Ovary (tissue), 10 donors: ENCODE measurements at places on chromosomes 3 and 15. TPM values are rescaled to one million over a fixed set of nuclear protein-coding genes. Genes with fewer than 3 reads are reported as not detected.

DNA sequence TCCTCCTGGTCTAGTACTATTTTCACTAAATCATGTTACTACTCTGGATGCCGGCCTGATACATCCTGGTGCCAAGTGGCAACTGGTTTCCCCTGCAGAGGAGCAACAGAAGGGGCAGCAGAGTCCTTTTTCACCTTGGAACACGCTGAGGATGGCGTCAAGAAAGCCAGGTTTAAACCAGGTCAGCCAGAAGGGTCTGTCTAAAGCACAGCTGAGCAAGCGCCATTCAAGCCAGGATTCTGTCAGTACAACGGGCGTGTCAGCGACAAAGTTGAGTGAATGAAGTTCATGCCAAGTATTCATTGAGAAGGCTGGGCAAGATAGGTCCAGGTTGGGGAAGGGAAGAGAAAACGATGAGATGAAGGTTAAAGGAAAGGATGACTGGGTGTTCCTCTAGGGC lies 88.2 kb downstream of the FBN1 start:
- H3K4me3 ChIP-seq = no peak overlapping the region
- no peaks in the 10 kb centered on the region for H3K36me3 ChIP-seq
- DNase-seq = no peak

The SLC6A1 gene
- total RNA-seq = 2.2 TPM

The CHRNA3 gene
- total RNA-seq = not detected

DNA sequence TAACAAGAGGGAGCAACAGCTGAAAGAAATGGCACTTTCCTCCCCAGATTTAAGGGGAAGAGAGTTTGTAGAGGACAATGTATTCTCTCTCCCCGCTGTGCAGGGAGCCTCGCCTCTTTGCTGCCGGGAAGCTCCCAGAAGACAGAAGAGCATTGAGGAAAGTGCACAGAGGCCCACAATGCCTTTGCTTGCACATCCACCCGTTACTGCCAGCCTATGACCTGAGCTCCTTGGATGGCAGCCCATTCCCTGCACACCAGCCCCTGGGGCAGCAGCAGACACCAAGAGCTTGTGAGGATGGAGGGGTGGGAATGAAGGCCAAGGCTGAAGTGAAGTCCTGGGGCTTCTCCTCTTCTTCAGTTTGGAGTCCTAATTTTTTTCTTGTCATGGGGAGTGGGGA lies 67.0 kb downstream of the CLDN11 start:
- H3K4me3 ChIP-seq = no peak overlapping the region
- DNase-seq = no peak
- no peaks in the 10 kb centered on the region for H3K36me3 ChIP-seq
- no peak overlapping the region for H3K27ac ChIP-seq
- no peaks in the 10 kb centered on the region for H3K4me1 ChIP-seq

- no peaks in the 10 kb centered on the region for H3K4me1 ChIP-seq
- H3K27me3 ChIP-seq = no peaks in the 10 kb centered on the region
- no peaks in the 10 kb centered on the region for H3K36me3 ChIP-seq
- H3K27ac ChIP-seq = no peak overlapping the region
- no peak overlapping the region for H3K4me3 ChIP-seq
These were observed 37.8 kb upstream of the SPTSSB start for GRCh38 chr3:161409069-161409468.

The ST8SIA2 gene
- not detected for total RNA-seq

DNA sequence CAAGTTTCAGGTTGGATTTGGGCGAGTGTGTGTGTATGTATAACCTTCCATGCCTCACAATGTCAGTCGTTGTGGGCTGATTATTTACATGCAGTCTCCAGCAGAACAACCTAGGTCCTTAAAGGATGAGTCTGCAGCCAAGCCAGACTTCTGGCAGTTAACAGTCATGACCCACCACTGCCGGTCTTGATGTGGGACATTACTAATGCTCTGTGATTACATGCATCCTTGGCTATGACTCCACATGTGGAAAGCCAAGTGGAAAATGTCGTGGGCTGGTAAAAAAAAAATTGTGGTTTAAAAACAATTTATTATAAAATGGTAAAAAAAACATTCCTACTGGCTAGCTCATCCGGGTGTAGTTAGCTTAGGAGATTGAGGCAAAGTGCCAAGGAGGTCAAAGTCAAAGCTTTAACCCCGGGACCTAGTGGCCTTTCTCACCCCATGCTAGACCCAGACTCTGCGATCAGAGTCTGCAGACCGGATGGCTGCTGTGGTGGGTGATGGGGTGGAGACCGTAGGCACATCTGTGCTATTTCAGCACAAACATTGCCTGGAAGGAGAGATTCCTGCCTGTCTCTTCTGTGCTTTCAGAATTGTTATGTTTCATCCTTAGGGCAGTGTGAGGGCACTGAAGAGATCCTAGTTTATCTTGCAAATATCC lies 6.8 kb downstream of the RARRES1 start:
- H3K36me3 ChIP-seq = no peaks in the 10 kb centered on the region
- H3K27me3 ChIP-seq = no peaks in the 10 kb centered on the region
- DNase-seq = peak; percentile 57
- H3K27ac ChIP-seq = peak overlapping the region; percentile 47
- peaks cover 12% of the 10 kb centered on the region for H3K4me1 ChIP-seq

- no peak for DNase-seq
- H3K27me3 ChIP-seq = no peaks in the 10 kb centered on the region
- H3K36me3 ChIP-seq = no peaks in the 10 kb centered on the region
- no peak overlapping the region for H3K4me3 ChIP-seq
- H3K27ac ChIP-seq = no peak overlapping the region
These were observed 3.2 kb upstream of the TEX9 start for GRCh38 chr15:56361987-56362386.

The AMT gene
- total RNA-seq = 8.7 TPM

The ZNF502 gene
- 11.2 TPM for total RNA-seq

DNA sequence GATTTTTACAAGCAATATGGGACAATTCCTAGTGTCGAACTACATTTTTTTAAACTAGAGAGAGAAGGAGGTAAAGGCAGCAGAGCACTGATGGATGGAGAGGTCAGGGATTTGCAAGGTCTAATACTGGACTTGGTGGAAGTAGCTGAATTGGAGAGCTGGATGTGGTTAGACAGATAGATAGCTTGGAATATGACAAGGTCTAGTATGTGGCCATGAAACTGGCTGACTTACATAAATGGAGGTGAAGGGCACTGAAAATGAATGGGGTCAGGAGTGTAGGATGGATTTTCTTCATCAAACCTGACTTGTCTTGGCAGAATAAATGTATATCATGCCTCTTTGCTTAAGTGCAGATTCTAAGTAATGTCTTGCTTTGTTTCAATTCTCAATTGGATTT lies 10.1 kb upstream of the RTP4 start:
- H3K4me3 ChIP-seq = no peak overlapping the region
- no peaks in the 10 kb centered on the region for H3K36me3 ChIP-seq
- H3K4me1 ChIP-seq = no peaks in the 10 kb centered on the region

DNA sequence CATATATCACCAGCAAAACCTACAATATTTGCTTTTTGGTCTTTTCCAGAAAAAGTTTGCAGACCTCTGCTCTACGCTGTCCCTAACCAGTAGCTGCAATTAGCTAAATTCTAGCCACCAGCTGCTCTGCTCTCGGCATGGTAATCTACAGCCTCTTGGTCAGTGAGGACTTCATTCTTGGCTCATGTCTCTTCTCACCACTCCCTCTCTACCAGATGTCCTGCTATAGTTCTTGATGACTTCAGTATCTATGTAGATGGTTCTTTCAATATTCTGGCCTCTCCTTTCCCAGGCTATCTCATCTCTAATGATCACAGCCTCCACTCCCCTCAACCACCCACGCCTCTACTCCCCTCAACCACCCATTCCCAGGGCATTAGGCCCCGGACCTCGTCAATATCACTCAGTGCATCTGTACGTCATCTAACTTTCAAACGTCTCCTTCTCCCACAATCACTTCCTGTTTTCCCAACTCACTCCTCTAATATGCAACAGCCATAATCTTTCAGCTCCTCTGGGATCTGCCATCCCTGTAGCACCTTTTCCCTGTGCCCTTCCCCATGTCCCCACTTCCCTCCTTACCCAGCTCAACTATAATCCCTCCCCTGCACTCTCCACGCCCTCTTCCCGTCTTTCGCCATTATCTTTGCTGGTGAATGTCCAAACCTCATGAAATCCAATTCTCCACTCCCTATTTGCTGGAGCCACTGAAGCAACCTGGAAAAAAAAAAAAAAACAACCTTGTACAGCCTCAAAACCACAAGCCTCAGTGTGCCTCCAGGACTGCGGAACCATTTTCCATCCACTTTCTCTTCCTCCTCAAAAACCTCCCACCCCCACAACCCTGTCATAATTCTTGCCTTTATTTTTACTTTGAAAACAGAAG lies 429.4 kb upstream of the PROK2 start:
- DNase-seq = no peak
- no peaks in the 10 kb centered on the region for H3K27me3 ChIP-seq
- H3K4me1 ChIP-seq = peaks cover 1% of the 10 kb centered on the region
- H3K27ac ChIP-seq = no peak overlapping the region
- no peaks in the 10 kb centered on the region for H3K36me3 ChIP-seq

The GPR176 gene
- 1.8 TPM for total RNA-seq

- DNase-seq = no peak
- no peaks in the 10 kb centered on the region for H3K27me3 ChIP-seq
- H3K4me3 ChIP-seq = no peak overlapping the region
- H3K27ac ChIP-seq = no peak overlapping the region
- peaks cover 2% of the 10 kb centered on the region for H3K4me1 ChIP-seq
These were observed 74.8 kb downstream of the AQP9 start for GRCh38 chr15:58212909-58213526.

GRCh38 chr3:142896201-142896755 lies 7.4 kb upstream of the PCOLCE2 start:
- no peaks in the 10 kb centered on the region for H3K36me3 ChIP-seq
- no peaks in the 10 kb centered on the region for H3K4me1 ChIP-seq
- H3K4me3 ChIP-seq = no peak overlapping the region
- no peak for DNase-seq
- H3K27me3 ChIP-seq = no peaks in the 10 kb centered on the region
- no peak overlapping the region for H3K27ac ChIP-seq

The CILP gene
- total RNA-seq = 24.3 TPM

The TAGLN3 gene
- total RNA-seq = not detected

- no peak overlapping the region for H3K27ac ChIP-seq
- H3K27me3 ChIP-seq = no peaks in the 10 kb centered on the region
- no peaks in the 10 kb centered on the region for H3K36me3 ChIP-seq
- no peak overlapping the region for H3K4me3 ChIP-seq
These were observed 36.6 kb downstream of the LMCD1 start for GRCh38 chr3:8538223-8538622.

GRCh38 chr15:54836052-54836795 lies 360.5 kb downstream of the RSL24D1 start:
- no peak for DNase-seq
- H3K36me3 ChIP-seq = no peaks in the 10 kb centered on the region
- H3K27ac ChIP-seq = no peak overlapping the region
- no peak overlapping the region for H3K4me3 ChIP-seq
- H3K4me1 ChIP-seq = no peaks in the 10 kb centered on the region

The INKA1 gene
- 2.1 TPM for total RNA-seq

GRCh38 chr15:74403991-74404563 lies 29.7 kb downstream of the SEMA7A start:
- H3K27ac ChIP-seq = no peak overlapping the region
- peaks cover 31% of the 10 kb centered on the region for H3K4me1 ChIP-seq
- H3K4me3 ChIP-seq = no peak overlapping the region
- peak; percentile 66 for DNase-seq
- no peaks in the 10 kb centered on the region for H3K36me3 ChIP-seq

DNA sequence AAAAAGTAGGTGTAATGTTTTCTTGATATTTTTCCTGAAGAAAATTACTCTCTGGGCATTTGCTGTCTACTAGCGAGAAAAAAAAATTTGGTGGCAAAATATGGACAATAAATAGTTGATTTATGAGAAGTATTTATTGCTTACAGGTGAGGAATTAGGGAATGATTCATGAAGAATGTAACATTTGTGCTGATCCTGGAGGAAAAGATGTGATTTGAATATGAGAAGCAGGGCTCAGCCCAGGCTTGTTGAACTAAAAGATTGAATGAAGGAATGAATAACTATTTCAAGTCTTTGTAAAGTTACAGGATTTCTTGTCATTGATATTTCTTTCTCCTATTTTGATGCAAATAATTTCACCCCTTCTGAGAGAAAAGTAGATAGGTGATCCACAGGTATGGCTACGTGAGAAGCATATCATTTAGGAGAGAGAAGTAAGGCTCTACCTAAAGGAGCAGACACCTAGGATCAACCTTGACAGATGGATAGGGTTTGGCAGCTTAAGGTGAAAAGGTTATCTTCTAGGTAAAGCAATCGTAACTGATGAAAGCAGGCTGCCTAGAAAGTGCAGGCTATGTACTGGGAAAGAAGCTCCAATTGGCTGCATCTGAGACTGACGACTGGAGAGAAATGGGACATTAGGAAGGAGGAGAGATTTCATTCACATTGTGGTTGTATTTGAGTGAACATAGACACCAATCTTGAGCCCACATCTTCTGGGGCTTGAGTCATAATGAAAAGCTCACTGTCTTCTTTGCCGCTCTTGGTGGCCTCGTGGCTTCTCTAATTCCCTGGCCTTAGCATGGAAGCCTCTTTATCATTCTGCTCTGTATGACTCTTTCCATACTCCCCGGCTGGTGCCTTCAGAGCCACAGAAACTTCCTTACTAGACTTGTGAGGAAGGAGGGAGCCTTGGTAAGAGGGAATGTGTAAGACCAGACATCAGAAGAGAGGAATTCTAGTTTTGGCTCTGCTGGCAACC lies 106.5 kb downstream of the P3H2 start:
- no peak overlapping the region for H3K27ac ChIP-seq
- H3K36me3 ChIP-seq = no peaks in the 10 kb centered on the region
- no peaks in the 10 kb centered on the region for H3K4me1 ChIP-seq
- H3K4me3 ChIP-seq = no peak overlapping the region
- no peak for DNase-seq
- H3K27me3 ChIP-seq = no peaks in the 10 kb centered on the region

DNA sequence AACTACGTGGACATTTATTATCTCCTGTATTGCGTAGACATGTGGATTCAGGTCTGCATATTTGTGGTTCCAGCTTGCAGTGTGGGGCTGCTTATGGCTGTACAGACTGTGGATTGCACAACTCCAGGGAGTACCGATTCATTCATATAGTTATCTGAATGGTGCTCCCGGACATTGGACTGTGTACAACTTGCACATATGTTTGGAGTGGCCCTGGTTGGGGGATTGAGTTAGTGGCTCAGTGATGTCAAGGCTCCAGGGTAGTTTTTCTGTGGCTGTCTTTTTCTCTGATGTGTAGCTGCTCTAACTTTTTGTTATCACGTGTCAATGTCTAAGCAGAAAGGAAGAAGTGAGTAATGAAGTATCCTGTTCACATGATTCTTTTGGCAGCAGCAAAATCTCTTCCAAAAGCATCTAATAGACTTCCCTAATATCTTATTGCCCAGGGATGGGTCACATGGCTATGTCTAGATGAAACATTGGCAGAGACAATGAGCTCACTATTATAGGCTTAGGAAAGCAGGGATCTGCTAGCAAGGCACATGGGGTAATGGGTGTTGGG lies 15.8 kb downstream of the ST3GAL6 start:
- DNase-seq = no peak
- H3K4me1 ChIP-seq = no peaks in the 10 kb centered on the region
- no peak overlapping the region for H3K4me3 ChIP-seq

GRCh38 chr15:70859998-70860397 lies 6.0 kb upstream of the LARP6 start:
- H3K27ac ChIP-seq = no peak overlapping the region
- no peaks in the 10 kb centered on the region for H3K27me3 ChIP-seq
- H3K4me3 ChIP-seq = no peak overlapping the region
- DNase-seq = no peak
- no peaks in the 10 kb centered on the region for H3K36me3 ChIP-seq
